ENCODE measurements at places on chromosomes 4 and X.

DNA sequence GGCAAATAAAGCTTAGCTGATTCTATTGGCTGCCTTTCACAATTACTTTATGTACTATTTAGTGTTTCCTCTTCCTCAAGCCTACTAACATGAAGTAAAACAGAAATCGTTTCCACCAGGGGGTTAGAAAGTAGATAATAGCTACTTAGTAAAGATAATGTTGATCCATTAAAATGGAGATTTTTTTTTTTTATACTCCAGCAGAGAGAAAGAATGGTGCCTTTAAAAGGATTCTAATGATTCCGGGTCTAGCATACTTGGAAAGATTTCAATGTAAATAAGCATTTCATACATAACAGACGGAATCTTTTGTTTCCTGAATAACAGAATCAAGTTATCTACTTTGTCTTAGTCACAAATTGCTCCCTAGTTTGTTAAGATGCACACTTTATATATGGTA is 37.1 kb downstream of the GK start:
- DNase-seq = no peak

DNA sequence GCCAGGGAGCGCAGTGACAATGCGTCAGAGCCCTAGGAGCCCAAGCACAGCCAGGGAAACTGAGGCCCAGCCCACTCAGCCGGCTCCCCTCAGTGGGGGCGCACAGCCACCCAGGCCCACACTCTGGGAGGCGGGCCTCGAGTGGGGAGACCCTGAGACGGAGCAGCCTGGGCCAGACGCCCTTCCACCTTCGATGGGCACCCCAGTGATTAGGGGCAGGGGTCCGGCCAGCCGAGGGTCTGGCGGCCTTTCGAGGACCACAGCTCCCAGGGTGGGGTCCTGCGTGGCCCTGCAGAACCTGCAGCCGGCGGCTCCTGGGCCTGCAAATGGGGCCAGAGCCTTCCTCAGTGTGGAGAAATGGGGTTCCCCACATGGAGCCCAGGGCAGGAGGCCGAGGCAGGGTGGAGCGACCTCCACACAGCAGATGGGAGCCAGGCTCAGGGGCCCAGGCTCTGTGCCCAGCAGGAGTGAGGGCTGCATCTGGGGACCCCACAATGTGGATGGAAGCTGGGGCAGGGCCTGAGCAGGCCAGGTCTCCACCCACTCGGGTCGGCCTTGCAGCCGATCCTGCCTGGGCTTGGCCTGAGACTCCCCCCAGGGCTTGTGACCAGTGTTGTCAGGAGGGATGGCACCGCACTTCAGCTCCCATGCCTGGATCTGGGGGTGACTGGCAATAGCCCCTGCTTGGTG is 5.0 kb downstream of the HGFAC start:
- DNase-seq = no peak

DNA sequence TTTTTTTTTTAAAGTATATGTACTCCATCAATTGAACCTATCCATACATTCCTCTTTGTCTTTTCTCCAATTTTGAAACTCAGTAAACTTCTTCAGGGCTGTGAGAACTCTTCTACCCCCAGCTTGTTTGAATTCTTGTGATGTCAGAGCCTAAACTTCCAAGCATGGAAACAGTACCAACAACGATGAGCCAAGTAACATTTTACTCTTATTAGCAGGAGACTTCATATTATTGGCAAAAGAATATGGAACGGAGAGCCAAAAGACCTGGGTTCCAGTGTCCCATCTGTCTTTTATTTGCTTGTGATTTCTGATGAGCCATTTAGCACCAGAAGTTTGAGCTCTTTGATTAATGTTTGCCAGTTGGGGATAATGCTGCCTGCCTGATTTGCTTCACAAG is 5.3 kb downstream of the DIAPH2 start:
- DNase-seq = no peak

- no peak for DNase-seq
Measured at GRCh38 chr4:22487328-22487727, 28.5 kb downstream of the ADGRA3 start.

DNA sequence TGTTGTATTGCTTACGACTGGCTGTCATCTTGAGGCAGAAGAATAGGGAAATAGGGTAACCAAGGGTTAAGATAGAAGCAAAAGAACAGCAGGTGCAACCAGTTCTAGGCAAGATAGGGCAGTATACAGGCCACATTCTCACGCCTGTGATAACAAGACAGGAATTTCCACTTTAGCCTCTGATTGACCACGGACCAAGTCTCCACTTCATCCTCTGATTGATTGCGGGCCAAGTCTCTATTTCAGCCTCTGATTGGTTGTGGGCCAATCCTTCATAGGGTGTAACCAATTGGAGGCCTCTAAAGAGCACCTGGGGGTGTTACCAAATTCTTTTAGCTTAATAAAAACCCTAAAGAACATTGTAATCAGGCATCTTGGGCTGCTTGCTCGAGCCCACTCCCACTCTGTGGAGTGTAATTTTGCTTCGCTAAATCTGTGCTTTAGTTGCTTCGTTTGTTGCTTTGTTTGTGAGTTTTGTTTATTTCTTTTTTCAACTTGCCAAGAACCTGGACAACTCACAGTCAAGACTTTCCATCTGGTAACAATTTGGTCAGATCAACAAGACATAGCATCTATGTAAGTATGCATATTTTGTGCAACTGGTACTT is 8.7 kb upstream of the TBC1D9 start:
- DNase-seq = no peak

GRCh38 chr4:76683144-76683543 is 214.8 kb downstream of the SOWAHB start:
- DNase-seq = no peak

DNA sequence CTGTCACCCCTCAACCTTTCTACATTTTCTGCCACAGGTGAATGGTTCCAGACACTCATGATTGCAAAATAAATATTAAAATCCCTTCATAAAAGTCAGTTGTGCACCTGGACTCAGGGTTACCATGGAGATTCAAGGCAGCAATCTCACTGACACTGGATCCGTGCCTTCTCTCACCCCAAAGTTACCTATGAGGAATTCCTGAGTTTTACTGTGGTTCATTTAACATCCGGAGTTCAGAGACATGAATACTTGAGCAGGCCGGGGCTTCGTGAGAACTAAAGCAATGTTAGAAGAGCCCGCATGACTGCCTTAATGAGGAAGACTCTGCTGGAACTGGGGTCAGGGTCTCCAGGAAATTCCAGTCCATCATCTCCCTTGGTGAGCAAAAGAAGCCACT is 12.5 kb upstream of the CLNK start:
- no peak for DNase-seq

- no peak for DNase-seq
Measured at GRCh38 chr4:102299354-102300107, 45.8 kb downstream of the SLC39A8 start.

DNA sequence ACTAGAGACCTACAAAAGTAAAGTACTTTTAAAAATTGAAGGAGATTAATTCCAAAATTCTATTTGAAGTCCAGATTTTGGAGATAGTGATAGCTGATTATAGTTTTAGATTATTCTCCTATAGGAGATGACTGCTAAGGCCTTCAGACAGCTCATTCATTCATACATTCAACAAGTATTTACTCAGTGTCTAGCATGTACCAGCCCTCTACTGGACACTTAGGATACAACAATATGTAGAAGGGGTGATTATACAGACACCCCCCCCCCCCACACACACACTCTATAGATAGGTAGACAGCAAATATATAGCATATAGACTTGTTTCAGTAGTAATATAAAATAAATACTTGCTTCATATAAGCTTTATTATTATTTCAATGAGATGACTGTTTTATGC is 60.4 kb upstream of the TAF9B start:
- no peak for DNase-seq

GRCh38 chr4:5916229-5916628 is 23.3 kb upstream of the CRMP1 start:
- no peak for DNase-seq

DNA sequence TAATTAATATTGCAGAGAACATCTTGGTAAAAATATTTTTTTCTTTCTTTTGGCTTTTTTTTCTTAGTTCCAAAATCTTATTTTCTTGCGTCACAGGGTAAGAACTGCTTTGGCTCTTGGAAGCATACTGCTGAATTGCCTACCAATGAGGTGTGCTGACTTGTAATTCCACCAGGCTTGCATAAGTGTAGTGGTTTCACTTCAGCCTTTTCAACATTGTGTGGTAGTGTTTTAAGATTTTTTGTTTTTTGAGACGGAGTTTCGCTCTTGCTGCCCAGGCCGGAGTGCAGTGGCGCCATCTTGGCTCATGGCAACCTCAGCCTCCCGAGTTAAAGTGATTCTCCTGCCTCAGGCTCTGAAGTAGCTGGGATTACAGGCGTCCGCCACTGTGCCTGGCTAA is 42.4 kb downstream of the N4BP2 start:
- no peak for DNase-seq

DNA sequence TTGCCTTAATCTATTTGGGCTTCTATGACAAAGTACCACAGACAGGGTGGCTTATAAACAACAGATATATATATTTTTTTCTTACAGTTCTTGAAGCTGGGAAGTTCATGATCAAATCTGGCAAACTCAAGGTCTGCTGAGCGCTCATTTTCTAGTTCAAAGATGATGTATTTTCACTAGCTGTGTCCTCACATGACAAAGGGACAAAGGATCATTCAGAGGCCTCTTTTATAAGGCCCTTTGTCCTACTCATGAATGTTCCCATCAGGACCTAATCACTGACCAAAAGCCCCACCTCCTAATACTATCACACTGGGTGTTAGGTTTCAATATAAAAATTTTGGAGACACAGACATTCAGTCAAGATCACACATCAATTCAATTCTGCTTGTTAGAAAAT is 2025.2 kb downstream of the PCDH7 start:
- no peak for DNase-seq

DNA sequence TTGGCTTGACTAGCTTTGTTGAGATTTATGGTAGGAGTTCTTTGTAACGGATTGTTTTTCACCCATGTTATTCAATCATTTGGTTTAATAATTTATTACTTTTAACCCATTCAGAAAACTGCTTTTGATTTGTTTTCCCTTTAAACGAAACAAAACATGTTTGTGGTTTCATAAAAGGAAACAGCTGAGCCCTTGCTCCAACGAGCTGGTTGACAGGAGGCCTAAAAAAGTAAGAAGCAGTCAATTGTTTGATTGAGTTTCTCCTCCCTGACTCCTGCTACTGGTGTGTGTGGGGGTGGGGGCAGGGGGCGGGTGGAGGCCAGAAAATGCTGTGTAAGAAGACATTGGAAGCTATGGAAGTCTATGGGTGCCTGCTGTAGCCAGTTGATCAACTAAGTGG is 102.8 kb downstream of the CHRDL1 start:
- DNase-seq = no peak
